Peyer's patch (tissue), 4 donors: ENCODE measurements at places on chromosomes 13 and 19. TPM values are rescaled to one million over a fixed set of nuclear protein-coding genes. Genes with fewer than 3 reads are reported as not detected.

The ZNF723 gene
- total RNA-seq, result not detected

GRCh38 chr13:112177450-112178288, 110.7 kb downstream of the SOX1 start:
- DNase-seq, result no peak

- DNase-seq, result no peak
Measured at GRCh38 chr19:51123802-51124201, 904 bp upstream of the SIGLEC9 start.

The CBLC gene
- 197 TPM for total RNA-seq

GRCh38 chr19:10885201-10886169, 14.1 kb downstream of the CARM1 start:
- no peak for DNase-seq

GRCh38 chr19:41274802-41275201, 10.6 kb downstream of the HNRNPUL1 start:
- no peak for DNase-seq

The ZBTB45 gene
- 7.4 TPM for total RNA-seq

GRCh38 chr13:39263531-39263930, 225.3 kb downstream of the NHLRC3 start:
- no peak for DNase-seq

DNA sequence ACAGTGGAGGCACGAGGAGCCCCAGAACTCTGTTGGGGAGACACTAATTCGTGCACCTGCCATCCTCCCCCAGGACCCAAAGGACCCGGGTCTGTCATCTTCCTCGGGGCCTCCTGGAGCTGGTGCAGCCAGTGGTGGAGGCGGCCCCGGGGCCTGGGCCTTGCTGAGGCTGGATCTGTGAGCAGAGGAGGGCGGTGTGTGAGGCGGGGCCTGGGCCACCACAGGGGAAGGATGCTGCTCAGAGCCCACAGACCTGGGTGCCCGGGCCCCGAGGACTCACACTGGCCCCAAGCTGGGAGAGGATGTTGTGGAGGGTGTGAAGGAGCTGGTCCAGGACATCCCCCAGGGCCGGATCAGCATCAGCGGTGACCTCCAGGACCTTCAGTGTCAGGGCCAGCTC, 8.3 kb downstream of the IFNL3 start:
- no peak for DNase-seq

The GARIN5B gene
- not detected for total RNA-seq

The NANOS3 gene
- total RNA-seq, result not detected

DNA sequence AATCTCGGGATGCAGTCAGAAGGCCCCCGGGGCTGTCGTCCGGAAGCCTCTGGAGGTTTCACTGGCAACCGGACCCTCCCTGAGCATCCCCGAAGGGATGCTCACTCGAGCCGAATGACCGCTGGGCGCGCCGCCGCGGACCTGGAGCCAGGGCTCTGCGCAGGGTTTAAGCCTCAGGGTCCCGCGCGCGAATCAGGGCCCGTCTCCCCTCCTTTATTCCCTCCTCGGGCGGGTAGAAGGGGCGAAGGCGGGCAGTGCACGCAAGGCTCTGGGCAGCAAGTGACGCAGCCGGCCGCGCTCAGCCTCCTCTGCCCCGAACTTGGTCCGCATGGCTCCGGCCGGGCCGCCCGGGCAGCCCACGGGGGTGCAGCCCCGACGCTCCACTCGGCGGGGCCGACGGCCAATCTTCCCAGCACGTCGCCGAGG, 572 bp downstream of the SHISA2 start:
- DNase-seq, result no peak

- DNase-seq, result no peak
Measured at GRCh38 chr13:43346427-43346826, 323.0 kb downstream of the DNAJC15 start.

- no peak for DNase-seq
Measured at GRCh38 chr13:48741377-48741776, 87.6 kb downstream of the CYSLTR2 start.

- no peak for DNase-seq
Measured at GRCh38 chr13:73684286-73684685, 449.9 kb downstream of the KLF12 start.

- no peak for DNase-seq
Measured at GRCh38 chr19:58304748-58305064, 471 bp upstream of the ERVK3-1 start.

DNA sequence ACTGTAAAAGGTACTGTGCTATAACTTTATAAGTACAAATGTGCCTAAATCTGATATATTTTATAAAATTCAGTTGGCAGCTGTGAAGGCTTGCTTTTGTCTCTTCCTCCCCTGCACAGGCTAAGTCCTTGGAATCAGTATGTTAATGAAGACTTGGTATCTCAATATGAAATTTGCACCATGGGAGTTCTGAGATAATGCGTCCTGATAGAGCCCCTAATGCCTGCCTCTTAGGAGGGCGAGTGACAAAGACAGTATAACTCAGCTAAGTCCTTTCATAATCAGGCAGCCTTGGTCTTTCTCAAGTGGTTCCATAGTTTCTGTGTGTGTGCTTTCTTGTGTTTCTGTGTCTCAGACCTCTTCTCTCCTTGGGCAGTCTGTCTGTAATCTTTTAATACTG, 14.7 kb downstream of the LRCH1 start:
- DNase-seq, result no peak

The ERICH4 gene
- 49.0 TPM for total RNA-seq

DNA sequence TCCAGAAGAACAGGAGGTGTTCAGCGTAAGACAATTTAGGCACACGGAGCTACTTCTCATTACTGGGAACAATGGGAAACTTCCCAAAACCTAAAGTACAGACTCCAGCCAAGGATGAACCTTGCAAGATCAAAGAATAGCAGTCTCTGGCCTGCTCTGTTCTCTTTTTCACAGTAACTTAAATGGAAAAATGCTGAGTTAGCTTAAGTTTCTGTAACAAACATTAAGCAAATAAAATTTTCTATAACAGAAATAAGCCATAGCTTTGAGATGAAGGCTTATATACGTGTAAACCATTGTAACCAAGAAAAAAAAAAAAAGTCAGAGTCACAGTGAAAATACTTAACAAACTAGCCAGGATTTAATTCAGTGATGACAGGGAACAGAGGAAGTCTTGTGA, 18.2 kb upstream of the ZNF460 start:
- DNase-seq, result no peak

DNA sequence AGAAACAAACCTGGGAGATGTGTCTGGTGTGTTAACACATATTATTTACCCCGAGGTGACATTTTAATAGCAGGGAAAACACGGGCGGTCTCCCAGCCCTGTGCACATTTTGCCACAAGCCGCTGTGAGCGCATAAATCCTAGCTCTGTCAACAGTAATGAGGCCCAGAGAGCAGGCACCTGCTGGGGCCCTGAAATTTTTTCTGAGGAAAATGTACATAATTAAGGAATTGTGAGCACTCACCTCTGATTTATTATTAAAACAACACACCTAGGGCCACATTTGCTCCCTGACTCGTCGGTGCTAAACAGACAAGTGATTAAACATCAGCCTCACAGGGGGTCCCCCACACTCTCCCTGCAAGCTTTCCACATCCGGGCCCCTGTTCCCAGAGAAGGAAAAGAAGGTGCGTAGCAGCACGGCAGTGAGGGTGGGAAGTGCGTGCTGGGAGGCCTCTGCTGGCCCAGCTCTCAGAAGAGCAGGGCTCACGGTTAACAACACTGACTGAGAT, 616.3 kb downstream of the UQCRFS1 start:
- DNase-seq, result no peak
